Stimulated activated naive CD8-positive, alpha-beta T cell treated with anti-CD3 and anti-CD28 coated beads, Interleukin-15, amount 100 ng/mL, for 72 hours (primary cell): ENCODE measurements at places on chromosomes 3 and 15.

- DNase-seq, result peak; percentile 66
Observed at GRCh38 chr3:45864760-45865519, 21.4 kb upstream of the CCR9 start.

DNA sequence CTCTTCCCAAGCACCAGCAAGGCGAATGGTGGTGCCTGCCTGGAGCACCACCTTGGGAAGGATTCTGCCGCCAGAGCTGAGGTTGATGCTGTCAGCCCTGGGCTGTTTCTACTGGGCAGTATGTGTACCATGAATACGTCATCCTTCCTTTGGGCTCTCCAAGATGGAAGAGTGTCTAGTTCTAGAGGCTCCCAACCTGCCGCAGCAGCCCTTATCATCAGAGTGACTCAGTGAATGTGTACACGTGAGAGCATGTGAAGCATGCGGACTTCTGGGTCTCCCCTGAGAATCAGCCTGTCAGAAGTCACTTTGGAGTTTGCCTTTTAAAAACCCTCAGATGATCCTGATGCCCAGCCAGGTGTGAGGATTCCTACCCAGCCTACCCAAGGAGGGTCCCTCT, 20.9 kb downstream of the PLA2G4D start:
- DNase-seq, result no peak

DNA sequence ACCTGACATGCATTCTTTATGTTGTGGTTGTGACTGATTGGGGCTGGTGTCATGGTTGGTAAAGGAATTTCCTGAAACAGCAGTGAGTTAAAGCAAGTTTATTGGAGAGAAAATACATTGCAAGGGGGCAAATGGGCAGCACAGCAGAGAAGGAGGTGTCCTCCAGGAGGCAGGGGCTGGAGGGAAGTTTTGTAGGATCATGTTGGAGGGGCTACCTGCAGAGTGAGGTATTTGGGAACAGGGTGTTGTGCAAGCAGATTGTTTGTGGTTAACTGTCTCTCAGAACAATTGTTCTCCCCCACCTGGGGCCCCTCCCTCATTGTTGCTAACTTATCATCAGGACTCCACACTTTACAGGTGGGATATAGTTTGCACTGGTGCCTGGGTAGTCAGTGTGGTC, 196.0 kb downstream of the NSUN3 start:
- DNase-seq, result no peak

DNA sequence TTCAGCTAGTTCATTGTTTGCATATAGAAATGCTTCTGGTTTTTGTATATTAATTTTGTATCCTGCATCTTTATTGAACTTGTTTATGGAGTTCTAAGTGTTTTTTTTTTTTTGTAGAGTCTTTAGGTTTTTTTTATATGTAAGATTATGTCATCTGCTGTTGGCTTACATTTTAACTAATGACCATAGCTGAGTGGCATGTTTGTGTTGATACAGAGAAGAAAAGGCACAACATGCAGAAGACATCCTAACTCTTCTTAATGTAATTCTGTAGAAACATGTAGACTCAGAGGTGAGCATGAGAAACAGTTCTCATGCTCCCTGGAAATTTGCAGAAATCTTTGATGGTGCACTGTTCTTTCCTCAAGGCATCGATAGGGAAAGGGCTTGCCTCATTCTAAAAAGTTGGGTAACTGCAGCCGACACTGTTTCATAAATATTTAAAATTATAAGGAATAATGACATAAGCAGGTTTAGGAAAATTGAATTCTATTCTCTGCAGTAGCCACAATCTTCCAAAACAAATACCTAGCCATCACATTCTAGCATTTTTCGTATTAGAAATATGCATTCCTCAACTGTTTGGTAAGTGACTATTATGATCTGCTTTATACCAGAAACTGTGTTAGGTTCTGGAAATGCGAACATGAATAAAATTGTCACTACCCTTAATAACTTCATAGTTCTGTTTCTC, 499.6 kb upstream of the KCNMB2 start:
- no peak for DNase-seq

- DNase-seq, result no peak
Observed at GRCh38 chr3:69724722-69725435, 14.4 kb upstream of the MITF start.

DNA sequence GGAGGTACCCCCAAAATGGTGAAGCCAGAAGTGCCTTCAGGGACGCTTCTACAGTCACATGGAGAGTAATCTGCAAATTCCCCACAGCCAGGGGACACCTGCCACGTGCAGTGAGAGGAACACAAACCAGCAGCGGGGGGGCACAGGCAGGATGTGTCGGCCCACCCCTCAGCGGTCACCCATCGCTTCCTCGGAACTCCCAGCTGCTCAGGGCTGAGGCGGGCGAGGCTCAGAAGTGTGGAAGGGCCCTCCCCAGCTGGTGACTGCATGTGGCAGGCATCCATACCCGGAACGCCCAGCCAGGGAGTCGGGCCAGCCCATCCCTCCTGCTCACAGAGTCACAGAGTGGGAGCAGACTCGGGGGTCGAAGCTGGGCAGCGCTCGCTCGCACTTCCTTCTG, 63.7 kb downstream of the SLC12A8 start:
- DNase-seq, result no peak

DNA sequence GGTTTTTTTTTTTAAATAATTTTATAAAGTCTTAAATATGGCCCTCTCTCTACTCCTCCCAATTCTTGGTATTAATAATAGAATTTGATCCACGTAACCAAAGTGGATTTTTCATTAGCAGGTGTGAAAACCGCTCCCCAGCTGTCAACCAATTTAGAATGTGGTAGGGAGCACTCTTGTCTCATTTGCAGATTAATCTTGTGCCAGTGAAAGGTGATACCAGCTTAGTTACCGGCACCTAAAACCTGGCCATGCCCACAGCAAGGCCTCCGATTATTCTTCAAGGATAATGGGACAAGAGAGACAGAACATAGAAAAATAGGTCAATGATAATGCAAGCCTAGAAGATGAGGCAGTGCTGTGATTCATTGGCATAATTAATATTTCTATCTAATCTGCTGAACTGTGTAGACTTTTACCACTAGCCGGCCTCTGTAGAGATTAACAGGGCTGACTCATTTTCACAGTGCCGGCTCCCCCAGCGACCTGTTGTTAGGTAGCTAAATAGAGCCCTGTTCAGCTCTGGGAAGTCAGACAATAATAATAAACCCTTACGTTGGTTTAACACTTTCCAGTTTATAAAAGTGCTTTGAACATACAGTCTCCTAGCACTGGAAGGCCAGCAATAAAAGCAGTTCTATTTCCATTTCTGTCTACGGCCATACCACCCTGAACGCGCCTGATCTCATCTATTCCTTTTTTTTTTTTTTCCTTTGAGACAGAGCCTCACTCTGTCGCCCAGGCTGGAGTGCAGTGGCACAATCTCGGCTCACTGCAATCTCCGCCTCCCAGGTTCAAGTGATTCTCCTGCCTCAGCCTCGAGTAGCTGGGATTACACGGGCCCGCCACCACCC, 102.9 kb downstream of the SHQ1 start:
- no peak for DNase-seq

DNA sequence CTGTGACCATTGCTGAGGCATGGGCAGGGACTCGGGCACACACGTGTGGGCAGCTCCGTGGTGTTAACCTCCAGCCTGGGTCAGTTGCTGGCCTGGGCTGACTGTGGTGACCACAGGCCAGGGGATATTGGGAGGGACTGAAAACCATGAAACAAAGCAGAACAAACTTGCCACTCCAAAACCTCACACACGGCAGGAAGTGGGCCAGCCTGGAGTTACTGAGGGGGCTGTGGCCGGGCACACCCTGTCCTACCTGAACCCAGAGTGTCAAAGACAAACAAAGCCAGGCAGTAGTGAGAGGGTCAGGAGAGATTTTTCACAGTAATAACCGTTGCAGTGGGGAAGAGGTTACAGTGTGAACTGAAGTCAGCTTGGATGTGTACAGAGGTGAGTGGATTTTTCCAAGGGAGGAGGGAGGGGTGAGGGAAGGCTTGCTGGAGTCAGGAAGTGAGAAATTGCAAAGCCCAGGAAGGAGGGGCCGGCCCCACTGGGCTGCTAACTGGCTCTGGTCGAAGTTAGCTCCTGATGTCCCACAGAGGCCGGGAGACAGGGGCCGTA, 40.0 kb upstream of the ATP10A start:
- DNase-seq, result no peak

DNA sequence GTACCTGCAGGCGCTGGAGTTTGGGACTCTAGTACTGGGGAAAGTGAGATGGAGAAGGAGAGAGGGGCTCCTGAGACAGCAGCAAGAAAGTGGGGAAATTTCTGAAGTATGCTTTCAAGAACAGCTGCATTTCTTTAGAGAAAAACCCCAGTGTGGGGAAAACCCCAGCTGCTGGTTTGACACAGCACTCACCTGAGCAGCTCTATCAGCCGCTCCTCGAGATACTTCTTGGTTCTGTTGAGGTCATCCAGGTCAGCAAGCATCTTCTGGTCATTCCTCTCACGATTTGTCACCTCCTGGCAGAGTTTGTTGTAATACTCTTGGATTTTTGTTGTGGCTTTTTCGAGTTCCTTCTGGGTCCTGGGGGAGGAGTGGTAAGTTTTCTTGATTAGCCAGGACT, 18.8 kb downstream of the CXCR6 start:
- DNase-seq, result peak; percentile 58

- no peak for DNase-seq
Observed at GRCh38 chr3:183619624-183620251, 15.7 kb upstream of the KLHL24 start.

- DNase-seq, result no peak
Observed at GRCh38 chr3:117252208-117252607, 542.6 kb downstream of the TUSC7 start.

DNA sequence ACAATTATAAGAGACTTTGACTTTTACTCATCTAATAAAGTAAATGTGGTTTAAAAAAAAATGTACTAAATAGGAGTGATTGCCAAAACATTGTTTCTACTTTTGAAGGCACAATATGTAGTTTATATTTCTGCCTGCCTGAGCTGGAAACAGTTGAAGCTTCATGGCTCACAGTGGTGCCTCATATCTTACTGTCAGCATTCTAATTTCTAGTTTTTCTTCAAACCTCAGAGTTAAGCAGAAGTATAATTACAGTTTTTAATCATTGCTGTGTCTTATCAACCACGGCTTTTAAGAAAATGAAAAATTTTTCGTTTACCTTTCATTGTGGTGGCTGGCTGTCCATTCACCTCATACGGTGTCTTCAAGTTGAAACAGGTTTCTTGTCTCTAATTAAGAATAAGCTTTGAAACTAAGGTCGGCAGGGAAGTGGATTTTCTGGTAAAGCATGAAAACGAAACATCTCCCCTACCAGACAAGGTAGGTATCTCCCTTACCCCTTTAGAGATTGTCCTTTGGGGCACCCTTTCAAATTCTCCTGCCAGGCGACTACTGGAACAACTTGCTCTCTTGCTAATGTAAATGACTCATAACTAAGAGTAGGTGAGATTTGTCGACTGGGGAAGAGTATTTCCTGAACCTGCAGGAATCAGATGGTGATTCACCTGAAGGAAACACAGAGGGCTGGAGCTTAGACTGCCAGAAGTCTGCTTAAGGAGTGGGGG, at the start of gene GPR87:
TSS of gene GPR87 (minus strand) at position 554 of the 725 bp plus-strand sequence. CDS start 16,720 bp downstream, outside the sequence.
- no peak for DNase-seq

DNA sequence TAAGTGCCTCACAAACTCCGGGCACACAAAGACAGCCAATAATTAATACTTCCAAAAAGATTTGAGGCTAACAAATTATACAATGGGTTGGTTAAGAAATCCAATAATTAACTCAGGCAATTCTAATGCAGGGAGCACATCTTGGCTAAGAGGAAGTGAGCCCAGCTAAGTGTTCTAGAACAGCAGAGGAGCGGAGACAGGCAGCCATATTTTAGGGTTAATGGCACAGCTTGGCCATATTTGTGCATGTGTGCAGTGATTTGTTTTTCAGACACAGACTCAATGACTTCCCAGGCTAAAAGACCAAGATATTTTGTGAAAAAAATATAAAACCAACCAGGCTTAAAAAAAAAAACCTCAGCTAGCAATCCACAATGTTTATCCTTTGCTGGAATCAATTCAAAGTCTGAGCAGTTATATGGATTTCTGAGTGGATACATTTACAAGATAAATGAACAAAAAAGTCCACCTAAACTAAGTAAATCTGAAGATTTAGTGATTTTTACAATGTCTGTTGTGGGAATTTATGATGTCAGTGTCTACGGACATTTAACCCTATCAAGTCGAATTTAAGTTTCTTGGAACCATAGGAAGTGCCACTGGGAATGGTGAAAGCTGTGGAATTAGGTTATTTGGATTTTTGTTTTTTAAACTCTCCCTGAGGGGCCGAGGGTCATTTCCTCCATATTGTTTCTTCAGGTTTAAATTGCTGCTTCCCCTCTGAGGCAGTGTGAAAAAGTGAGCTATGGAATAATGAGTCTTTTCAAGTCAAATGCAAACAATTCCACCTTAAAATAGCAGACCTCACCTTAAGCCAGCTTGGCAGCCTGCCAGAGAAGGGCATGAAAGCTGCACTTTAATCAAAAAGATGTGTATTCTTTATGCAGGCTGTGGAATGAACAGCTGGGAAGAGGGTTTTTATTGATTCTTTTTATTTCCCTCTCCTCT, 413.7 kb upstream of the TBL1XR1 start:
- no peak for DNase-seq

DNA sequence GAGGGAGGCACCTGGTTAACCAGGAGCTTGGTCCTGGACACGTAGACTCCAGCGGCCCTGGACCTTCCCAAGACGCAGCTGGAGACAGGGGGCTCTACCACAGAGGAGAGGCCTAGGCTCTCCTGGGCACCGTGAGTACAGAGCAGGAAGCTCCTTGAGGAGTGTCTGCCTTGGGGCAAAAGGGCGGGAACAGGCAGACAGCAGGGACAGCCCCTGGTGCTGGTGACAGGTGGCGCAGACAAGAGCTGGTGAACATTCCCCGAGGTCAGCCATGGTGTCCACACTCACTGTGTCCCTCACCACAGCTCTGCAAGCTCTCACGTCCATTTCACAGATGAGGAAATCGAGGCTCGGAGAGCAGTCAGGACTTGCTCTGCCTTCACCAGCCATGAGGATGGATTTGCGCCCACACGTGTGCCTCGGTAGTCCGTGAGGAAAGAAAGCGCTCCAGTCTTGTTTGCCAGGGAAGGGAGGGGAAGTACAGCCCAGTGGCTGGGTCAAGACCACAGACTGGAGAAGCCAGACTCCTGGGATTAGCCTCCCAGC, 2.6 kb upstream of the PLXNA1 start:
- no peak for DNase-seq

DNA sequence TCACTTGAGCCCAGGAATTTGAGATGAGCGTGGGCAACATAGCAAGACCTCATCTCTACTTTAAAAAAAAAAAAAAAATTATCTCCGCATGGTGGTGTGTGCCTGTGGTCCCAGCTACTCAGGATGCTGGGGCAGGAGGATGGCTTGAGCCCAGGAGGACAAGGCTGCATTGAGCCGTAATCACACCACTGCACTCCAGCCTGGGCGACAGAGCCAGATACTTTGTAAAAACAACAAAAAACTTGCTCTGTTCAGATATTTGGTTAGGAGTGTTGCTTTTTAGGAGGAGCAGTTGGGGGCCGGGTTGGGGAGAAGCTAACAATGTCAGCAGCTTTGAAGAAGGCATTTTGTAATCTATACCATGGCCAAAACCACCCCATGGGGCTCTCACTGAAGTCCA, 4.1 kb downstream of the GCNT3 start:
- no peak for DNase-seq

GRCh38 chr15:38048001-38048455, 113.6 kb downstream of the TMCO5A start:
- no peak for DNase-seq
